NCI-H2081 (cell line): ENCODE measurements at places on chromosomes 1 and 21.

- no peak for DNase-seq
Observed at GRCh38 chr1:76048926-76049325, 25.6 kb upstream of the ST6GALNAC3 start.

DNA sequence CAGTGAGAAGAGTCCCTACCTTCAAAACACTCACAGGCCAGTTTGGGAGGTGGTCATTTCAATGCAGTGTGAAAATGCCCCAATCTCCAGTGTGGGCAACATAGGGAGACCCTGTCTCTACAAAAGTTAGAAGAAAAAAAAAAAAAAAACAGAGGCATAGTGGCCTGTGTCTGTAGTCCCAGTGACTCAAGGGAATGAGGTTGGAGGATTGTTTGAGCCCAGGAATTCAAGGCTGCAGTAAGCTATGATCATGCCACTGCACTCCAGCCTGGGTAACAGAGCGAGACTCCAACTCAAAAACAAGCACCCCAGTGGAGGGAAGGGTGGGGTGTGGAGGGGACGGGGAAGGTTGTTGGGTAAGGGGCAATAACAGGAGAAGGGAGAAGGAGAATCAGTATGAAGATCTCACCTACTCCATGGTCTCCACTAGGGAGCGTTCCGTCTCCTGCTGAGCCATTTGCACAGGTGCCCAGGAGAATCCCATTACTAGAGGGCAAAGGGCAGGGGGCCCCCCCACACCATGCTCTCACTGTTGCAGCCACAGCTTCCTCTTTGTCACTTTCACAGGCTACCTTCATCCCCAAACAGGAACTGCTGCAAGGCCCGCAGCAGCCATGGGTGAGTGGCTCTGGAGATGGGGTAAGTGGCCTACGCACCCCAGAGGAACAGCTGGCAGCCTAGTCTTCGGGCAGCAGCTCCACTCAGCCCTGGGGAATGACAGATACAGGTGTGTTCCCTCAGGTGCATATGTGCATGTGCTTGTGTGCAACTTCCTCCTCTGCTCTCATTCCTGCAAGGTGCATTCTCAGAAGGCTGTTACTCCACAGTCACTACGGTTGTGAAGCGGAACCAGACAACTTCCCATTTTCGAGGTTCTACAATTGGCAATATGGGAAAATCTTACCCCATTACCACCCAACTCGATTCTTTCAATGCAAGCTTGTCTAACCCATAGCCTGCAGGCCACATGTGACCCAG, 87.9 kb upstream of the LYST start:
- no peak for DNase-seq

DNA sequence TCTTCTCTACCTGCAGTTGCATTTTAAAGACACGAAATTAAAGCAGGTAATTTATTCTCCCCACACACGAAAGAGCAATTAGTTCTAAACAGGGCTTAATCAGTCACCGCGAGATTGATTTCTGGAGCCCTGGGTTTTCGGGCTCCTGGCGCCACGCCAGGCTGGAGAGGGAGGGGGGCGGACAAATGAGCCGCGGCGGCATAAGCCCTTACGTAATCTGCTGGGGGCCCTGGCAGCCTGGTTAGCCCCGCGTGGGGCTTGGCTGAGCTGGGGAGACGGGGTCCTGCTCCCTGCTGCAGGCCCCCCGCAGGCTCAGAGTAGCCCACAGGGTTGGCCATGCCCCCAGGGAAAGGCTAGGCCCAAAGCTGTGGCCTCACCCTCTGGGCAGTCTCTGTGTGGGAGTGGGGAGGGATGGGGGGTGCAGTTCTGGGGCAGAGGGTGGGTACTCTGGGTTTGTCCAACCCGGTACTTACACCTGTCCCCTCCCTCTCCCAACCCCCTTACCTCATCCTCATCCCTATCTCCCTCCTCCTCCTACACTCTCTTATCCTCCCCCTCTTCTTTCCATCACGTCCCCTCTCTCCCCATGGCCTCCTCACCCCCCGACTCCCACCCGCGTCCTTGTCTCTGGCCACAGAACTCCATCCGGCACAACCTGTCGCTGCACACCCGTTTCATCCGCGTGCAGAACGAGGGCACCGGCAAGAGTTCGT, 19.9 kb downstream of the FOXO6 start:
- DNase-seq = peak; percentile 99

GRCh38 chr1:15681349-15682292, 2.5 kb upstream of the PLEKHM2 start:
- DNase-seq = no peak

DNA sequence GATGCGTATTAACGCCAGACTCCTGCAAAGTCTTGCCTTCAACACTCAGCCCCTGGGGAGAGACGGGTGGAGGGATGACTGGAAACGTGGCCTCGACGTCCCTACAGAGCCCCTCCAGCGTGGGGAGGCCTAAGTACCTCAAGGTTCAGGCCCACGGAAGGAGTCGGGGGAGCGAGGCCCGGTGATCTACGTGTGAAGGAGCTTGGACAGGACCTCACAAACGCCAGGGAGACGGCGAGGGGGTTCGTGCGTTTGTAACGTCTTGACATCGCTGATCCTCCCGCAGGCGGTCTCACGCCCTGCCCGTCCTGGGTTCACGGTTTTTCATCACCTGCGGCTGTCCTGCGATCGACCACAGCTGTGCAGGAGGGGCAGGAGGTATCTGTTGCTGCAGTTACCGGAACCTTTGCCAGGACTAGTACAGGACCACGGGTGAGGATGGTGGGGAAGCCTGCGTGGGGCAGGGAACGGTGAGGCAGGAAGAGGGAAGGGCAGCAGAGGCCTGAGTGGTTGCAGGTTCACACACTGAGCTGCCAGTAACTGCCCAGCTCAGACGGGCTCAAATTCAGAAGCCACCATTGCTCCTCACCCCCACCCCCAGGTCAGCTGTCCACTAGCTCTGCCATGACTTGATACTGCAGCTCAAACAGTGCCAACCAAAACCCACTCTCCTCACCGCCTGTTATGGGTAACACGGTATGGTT, 889 bp upstream of the CCNL2 start:
- no peak for DNase-seq

- no peak for DNase-seq
Observed at GRCh38 chr1:174815474-174815908, 184.3 kb upstream of the CACYBP start.

DNA sequence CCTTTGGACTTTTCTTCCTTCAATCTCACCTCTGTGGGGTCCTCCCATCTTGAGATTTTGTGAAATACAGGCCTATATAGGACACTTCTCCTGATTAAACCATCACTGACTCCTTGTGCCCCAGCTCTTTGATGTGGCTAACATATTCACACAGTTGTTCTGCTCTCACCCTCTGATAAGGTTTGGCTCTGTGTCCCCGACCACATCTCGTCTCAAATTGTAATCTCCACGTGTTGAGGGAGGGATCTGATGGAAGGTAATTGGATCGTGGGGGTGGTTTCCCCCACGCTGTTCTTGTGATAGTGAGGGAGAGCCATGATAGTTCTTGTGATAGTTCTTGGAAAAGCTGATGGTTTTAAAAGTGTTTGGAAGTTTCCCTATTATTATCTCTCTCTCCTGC, 19.7 kb downstream of the LRRC7 start:
- no peak for DNase-seq

DNA sequence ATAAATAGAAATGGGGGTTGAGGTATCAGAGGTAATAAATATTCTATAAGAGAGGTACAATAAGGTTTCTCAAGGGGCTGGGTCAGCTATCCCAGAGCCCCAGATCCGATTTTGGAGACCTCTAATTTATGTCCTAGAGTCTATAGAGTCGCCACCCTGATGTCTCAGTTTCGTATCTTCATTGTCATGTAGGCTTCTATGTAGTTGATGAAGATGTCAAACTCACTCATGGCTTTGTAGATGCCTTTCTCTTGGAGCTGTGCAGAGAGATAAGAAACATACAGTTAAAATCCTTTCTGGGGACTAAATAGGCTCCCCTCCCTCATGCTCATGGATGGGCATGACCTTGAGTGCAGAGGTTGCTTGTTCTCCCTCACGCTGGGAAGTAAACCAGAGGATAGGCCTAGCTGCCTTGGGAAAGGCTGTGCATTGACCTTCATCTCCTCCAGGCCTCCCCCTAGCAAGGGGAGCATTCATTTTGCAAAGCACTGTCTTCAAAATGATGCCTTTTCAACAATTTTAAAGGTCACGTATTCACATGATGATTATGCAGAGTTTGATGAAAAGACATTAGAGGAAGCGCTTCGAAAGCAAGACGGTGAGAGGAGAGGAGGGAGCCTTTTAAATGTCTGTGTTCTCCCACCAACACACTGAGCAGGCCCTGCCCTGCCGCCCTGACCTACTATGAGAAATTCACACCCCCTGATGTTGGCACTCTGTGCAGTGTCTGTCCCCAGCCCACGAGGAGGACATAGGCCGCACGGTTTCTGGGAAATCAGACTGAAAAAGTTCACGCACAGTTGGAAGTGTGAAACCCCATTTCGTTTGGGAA, 1.9 kb upstream of the IL19 start:
- no peak for DNase-seq

GRCh38 chr1:116949213-116949985, 39.7 kb downstream of the PTGFRN start:
- no peak for DNase-seq

GRCh38 chr1:192652159-192652558, 16.2 kb downstream of the RGS13 start:
- no peak for DNase-seq

GRCh38 chr1:185017338-185017737, 28.0 kb upstream of the RNF2 start:
- DNase-seq = no peak

- DNase-seq = no peak
Observed at GRCh38 chr1:231070758-231071444, 30.8 kb upstream of the FAM89A start.
